Amniotic stem cell (primary cell): ENCODE measurements at places on chromosomes 1 and 21.

DNA sequence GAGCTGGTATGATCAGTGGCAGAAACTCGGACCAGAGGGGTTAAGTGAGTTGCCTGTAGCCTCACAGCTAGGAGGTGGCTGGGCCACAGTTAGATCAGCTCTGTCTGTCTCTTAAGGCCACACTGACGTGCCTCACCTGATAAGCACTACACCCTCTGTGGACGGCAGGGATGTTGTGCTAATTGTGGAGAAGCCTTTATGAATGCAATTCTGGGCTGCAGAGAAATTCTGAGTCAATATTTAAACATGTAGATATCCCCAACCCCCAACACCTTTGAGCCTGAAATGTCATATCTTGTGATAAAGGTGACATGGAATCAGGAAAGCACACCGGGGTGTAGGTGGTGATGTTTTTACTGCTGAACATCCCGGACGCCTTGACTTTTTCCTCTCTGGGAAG is 88.3 kb downstream of the KCNJ6 start:
- no peak for DNase-seq

DNA sequence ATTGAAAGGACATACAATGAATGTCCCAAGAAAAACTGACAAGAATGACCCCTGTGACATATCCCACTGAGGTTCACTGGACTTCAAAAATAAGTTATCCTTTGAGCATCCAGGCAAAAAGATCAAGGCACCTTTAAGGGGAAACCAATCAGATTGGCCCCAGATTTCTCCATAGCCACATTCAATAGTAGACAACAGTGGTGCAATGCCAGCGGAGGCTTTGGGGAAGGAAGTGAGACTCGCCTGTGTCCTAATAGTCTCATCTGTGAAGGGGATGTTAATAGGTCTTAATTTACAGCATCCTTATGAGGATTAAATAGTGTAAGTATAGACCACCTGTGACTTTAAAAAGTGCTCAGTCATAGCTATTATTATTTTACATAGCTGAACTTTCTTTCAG is 21.5 kb downstream of the RPL5 start:
- DNase-seq: no peak

GRCh38 chr1:233843525-233844204 is 60.8 kb upstream of the SLC35F3 start:
- no peak for DNase-seq

DNA sequence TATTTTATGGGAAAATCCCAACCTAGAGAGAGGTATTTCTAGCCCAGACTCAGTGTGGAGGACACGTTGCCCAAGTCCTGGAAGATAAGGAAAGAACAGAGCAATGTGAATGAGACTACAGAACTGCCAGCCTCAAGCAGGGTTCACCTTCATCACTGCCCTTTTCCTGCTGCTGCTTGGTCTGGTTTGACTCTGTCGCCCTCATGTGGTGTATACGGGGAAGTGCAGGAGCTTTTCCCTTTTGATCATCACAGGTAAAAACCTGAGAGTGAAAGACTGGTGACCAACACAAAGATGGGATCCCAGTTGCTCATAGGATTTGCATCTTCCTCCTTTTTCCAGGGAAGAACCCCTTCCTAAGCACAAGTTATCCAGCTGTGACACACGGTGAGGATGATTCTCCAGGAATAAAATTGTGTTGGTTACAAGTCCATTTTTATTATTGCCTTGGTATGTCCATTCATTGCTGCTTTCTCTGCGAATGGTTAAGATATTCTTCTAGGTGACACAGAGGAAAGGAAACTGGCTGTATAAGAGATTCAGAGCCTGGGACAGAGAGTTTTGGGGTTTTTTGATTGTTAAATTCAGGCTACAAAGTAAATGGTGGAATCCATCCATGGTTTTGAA is 89.5 kb upstream of the CD53 start:
- no peak for DNase-seq

DNA sequence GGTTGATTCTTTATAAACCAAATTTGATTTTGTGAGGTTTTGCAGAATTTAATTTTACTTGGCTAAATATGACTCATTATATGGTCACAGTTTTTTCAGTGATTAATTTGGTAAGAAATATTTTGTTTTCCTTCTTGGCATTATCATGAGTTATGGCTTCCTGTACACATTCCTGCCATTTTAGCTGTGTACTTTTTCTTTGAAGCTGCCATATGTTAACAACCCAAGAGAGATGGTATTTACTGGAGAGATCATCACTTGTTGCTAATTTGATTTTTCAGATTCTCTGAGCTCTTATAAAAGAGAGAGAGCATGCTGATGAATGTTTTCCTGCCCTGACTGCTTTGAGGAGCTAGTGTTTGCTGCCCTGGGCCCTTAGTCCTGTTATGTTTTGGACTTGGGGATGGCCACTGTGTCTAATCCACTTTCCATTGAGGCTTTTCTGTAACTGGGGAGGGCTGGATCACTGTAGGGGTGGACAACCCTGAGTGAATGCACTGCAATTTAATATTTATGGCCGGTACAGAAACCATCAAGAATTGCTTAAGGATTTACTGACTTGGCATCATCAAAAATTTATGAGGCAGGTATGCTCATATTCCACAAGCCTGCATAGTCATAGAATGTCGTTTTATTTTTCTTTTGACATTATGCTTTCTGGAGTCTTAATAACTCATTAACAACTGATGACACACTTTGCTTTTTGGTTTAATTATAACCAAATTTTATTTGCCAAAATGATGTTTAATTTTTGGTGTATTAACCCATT is 200.9 kb downstream of the DISC1 start:
- DNase-seq: peak; percentile 30

DNA sequence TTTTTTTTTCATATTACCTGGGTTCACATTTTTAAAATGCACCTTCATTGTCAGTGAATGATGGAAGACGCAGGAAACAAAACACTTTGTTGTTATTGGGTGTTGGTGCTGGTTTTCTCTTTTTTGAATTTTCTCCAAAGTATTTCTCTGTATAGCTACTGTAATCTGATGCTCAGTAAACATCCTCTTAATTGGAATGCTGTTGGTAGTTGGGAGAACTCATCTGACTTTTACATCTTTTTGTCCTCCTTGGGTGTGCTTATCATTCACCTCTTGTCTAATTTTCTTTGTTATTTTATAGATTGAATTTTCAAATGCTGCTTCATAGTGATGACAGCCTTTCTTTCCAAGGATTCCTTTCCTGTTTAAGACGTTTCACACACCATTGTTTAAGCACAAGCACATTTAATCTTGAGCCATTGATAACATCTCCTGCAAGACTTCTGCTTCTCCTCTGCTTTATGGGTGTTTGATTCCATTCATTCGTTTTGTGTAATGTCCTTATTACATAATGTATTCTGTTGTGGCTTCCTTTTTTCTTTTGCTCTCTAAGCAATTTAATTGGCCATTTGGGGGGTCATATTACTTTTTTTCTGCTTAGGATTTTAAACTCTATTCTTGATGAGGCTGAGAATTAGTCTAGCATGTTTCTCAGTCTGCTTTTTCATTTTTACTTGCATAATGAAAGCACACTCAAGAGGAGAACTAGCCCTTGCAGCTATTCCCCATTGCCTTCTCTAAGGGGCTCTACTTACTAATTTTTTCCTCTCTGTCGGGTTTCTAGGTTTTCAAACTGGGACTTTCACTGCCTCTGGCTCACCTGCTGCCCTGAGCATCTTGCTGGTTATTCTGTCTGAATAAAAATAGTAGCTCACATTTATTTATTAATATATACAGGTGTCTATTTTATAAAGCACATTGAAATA is 42.0 kb upstream of the CD34 start:
- DNase-seq: no peak

- no peak for DNase-seq
Measured at GRCh38 chr1:208003241-208003640, 92.3 kb upstream of the CD34 start.

- no peak for DNase-seq
Measured at GRCh38 chr1:154714052-154714623, 106.2 kb upstream of the ADAR start.

- DNase-seq: no peak
Measured at GRCh38 chr1:12435639-12436344, 182.2 kb downstream of the DHRS3 start.

DNA sequence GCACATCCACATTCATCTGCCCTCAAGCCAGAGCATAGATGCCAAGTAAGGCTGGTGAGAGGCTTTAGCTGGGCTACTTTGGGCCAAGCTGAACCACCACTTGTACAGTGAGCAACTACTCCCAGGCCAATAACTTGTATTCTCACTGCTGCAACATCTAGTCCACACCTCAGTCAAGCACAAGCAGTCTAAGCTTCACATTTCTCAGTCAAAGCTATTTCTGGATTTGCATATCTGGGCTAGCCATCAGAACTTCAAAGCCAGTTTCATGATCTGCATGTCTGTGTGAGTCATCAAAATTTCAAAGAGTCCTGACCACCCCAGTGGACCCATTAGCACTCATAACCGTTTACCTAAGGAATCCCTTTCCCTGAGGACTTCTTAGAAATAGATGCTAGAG is 77.7 kb upstream of the DIRAS3 start:
- no peak for DNase-seq

DNA sequence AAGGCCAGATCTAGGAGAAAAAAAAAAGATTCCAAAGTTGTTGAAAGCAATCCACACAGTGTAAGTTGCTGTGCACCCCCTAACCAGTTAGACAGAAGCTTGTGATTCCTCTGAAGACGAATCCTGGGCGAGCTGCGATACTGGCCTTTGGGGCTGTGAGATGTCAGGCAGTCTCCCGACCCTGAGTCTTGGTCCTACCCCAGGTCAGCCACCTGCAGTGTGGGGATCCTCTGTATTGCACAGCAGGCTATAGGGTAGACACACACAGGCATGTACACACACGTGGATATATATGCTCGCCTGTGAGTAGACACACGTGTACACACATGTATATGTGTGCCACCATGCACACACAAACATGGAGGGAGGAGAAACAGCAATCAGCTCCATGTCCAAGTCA is 12.9 kb downstream of the ACTRT2 start:
- DNase-seq: no peak

- no peak for DNase-seq
Measured at GRCh38 chr1:243763806-243764205, 86.2 kb downstream of the AKT3 start.

DNA sequence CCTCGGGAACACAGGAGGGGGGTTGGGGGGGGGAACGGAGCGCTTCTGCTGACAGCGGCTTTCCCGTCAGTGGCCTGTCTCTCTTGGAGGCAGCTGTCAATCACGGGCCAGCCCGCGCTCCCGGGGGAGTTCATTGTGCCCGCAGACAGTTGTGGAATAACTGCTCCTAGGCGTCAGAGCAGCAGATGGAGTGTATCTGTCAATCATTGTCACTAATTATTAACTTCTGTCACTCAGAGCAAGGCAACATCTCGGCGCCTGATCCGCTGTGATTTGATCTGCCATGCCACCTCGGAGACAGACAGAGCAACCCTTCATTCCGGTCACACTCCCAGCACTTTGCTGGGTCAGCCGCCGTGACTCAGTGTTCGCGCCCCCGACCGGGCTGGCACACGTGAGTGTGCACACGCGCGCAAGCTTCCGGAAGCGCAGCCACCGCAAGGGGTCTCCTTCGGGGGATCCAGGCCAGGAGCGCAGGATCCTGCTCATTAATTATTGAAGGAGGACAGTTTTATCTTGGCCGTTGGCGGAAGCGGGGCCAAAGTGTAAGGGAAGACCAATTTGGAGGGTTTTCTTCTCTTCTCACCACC is 75.8 kb downstream of the RRAGC start:
- DNase-seq: no peak

DNA sequence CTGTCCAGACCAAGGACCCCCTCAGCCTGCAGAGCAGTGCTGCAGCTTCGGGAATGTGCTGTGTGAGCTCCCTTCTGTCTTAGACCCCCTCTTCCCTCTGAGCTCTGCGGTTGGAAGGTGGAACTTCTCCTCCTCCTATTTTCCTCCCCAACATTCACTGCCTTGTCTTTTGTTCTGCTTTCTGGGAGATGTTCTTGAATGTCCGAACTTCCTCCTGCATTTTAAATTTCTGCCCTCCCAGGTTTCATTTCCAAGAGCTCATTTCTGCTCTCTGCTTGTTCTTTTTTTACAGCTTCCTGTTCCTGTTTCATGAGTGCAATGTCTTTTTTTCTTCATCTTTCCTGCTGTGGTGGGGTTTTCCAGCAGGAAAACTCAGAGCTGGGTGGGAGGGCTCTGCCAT is 29.3 kb downstream of the RRP1 start:
- DNase-seq: no peak

DNA sequence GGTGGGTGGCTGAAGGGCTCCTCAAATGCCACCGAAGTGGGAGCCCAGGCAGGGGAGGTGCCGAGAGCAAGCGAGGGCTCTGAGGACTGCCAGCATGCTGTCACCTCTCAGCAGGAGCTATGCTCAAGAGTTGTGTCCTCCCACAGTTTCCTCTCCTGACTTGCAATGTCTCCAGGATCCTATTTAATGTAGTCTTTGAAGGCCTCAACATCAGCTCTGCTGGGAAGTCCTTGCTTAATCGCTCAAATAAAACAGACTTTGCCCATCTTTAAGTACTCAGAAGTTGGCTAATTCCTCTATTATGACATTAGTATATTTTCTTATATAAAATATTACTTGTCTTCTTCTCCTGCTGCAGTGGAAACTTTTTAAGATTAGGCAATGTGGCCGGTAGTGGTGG is 154.2 kb upstream of the NRIP1 start:
- no peak for DNase-seq

- DNase-seq: no peak
Measured at GRCh38 chr21:17472182-17472581, 40.7 kb upstream of the CXADR start.

DNA sequence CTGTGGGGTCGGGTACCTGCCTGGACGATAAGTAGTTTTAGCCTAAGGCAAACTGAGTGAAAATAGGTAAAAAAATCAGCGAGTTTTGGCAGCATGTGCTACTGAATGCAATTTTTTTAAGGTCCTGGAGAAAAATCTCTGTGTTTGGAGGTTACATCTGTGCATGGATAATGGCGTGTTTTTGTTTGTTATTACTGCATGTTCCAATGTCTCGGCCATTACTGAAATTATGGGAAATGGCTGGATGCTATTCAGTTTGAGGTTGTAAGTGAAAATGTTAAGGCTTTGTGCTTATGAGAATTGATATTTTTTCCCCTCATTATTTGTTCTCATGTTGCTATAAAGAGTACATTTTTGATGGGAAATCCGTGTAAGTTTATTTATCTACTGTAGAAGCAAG is 441.7 kb downstream of the PRDM2 start:
- DNase-seq: no peak

GRCh38 chr1:37234941-37235418 is 200.7 kb upstream of the GRIK3 start:
- DNase-seq: no peak
